Cardiac fibroblast (primary cell): ENCODE measurements at places on chromosomes 1 and 21.

DNA sequence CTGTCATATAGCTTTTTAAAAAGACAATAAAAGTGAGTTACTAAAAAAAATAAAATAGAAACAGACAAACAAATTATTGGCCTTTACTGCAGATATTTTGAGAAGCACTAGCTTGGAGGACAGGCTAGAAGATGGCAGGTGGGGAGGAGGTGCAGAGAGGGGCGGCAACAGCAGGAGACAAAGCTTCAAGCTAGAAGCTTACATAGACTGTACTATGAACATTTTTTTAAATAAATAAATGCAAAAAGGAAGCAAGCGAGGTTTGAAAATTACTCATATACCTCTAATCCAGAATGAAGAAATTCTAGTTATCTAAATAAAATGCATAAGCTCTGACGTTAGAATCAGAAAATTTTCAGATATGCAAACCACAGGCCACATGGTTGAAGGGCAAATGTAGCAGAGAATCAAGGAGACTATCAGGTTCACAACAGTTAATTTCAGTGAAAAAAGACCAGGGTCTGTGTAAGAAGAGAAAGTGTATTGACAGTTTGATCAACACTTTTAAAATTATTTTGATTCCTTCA lies 54.9 kb downstream of the NRIP1 start:
- peak; percentile 79 for DNase-seq

GRCh38 chr1:1406101-1406820 lies 832 bp downstream of the MRPL20 start:
- DNase-seq: no peak

GRCh38 chr1:109644670-109645069 lies 11.2 kb upstream of the GSTM4 start:
- DNase-seq: no peak

GRCh38 chr1:162145966-162146696 lies 76.6 kb downstream of the NOS1AP start:
- DNase-seq: no peak

DNA sequence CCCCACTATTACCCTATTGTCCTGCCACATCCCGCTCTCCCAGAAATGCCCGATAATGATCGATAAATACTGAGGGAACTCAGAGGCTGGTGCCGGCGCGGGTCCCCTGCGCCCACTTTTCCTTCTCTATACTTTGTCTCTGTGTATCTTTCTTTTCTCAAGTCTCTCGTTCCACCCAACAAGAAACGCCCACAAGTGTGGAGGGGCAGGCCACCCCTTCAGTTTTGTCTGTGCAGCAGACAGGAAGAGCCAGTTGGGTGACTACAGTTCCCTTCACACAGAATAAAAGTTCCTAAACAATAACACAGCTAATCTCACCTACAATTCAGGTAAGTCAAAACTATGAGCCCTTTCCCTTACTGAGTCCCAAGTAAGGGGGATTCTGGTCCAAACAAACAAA lies 423.7 kb downstream of the SMYD3 start:
- no peak for DNase-seq

DNA sequence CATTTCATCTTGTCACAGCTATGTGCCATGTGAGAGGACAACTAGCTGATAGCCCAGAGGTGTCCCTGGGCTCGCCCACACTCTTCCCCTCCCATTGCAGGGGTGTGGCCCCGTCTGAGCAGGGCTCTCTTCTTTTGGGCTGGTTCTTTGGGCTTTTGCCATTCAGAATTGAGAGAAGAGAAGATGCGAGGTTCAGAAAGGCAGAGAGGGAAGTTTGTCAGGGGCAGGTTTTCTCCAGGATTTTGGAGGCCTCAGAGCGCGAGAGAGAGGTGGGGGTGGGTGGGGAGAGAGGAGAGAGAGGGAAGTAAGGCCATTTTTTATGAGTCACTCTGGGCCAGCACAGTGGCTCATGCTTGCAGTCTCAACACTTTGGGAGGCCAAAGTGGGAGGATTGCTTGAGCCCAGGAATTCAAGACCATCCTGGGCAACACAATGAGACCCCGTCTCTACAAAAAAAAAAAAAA lies 5.2 kb downstream of the IFI6 start:
- DNase-seq: no peak

DNA sequence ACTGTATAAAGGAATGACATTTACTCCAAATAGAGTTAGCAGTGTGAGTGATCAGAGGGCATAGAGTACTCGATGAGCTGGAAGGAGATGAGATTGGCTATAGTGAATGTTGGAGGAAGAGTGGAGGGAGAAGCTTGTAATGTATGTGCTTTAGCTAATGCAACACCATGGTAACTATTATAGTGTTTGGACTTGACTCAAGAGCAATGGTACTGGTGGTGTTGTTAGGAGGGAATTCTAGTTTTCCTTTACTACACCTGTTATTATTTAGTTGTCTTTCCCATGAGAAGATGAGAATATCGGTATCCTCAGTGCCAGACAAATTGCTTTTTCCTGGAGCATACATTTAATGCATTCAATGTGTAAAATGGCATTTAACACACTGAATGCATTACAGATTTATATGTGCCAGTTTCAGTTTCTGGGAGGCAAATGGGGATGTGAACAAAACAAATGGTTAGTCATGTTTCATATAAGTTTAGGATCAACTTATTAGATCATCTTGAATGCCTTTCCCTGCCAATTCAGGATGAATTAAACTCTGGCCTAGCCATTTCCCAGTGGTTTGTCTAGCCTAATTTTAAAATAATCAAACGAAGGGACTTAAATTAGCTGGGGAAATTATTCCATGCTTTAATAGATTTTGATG lies 291.1 kb upstream of the ADAMTS5 start:
- no peak for DNase-seq

- DNase-seq: no peak
Observed at GRCh38 chr1:7609311-7609994, 161.6 kb upstream of the VAMP3 start.

- DNase-seq: peak; percentile 34
Observed at GRCh38 chr1:164842870-164843269, 283.9 kb downstream of the PBX1 start.

GRCh38 chr1:9065213-9065751 lies 4.2 kb downstream of the SLC2A5 start:
- no peak for DNase-seq

DNA sequence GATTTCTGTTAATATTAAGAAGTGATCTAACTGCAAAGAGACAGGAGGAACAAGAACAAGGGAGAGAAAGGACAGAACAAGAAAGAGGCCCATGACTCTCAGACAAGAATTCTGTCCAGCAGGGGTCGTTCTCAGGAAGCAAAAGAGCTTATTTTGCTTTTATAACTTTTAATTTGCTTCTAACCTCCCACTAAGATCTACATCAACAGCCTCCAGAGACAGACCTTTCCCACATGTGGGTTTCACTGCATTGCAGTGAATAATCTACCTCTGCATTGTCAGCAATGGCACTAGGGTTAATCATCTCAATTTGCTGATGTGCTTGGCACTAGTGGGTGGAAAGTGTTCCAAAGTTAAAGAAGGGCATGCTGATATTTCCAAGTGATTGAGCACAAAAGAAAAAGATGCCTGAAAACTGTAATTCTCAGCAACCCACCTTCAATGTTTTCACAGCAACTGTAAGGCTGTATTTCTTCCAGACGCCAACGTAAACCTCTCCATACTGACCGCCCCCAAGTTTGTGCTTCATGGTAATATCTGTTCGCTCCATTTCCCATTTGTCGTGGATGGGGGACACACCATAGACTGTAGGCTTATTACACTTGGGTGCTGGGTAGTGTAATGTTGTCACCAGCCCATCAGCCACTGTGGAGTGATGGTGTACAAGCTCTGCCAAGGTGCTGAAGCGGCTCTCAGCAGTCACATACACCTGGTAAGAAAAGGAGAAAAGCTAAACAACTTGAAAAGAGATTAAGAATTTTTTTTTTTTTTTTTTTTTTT lies 39.5 kb downstream of the TOR3A start:
- peak; percentile 76 for DNase-seq

GRCh38 chr1:44260792-44261170 lies 47.5 kb downstream of the DMAP1 start:
- DNase-seq: no peak

- DNase-seq: no peak
Observed at GRCh38 chr1:150775276-150775675, 9.7 kb upstream of the CTSS start.

DNA sequence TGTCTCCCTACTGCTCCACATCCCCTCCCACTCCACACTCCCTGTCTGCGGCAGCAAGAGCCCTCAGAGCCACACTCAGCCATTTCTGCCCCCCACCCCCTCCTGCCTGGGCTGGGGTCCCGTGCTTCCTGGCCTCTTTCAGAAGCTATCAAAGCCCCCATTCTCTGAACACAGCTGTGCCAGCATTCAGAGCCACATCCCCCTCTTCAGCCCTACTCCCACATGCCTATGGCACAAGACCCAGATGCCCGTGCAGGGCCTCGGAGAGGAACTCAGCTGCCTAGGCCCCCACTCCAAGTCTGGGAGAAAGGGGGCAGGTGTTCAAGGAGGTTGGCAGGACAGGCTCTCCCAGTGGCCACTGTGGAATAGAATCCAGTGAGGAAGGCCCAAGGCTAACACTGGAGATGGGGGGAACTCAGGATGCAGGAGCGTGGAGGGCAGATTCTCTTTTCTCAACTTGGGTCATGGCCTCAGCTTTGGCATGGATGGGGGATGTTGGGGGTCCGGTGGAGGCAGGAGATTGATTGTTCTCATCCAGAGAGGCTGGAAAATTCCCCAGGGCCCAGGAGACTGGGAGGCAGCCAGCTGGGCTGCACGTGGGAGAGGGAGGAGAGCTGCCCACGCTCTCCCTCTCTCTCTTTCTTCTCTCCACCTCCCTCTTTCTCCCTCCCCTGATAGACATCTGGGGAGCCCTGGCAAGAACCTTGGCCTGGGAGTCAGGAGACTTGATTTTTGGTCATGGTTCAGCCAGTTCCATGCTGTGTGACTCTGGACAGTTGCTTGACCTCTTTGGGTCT lies 3.5 kb upstream of the BCAN start:
- no peak for DNase-seq

DNA sequence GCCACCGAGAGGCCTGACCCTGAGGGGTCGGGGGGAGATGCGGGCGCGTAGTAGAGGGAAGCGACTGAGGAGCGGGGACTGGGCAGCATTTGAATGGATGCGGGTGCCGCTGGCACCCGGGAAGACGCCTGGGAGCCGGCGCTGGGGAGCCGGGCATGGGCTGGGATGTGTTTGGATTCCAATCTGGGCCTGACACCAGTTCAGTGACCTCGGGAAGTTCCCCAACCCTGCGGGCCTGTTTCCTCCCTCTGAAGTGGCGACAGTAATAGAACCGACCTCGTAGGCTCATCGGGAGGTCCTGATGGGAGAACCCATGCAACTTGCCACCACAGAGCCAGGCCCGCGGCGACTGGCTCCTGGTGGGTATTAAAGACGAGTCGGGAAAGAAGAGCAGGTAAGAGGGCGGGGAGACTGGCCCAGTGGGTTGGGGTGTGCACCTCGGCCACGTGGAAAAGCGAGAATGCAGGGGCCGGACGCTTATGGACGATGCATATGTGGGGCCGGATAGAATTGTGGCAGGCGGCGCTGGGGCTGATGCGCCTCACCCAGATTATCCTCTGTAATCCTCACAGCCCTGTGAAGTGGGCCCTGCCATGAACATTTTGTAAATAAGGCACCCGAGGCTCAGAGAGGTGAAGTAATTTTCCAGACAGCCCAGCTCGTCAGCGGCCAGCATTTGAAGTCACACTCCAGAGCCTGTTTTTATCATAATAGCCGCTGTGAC lies 105.8 kb downstream of the SLC16A1 start:
- DNase-seq: no peak

- DNase-seq: no peak
Observed at GRCh38 chr1:221690858-221691257, 51.0 kb downstream of the DUSP10 start.

- no peak for DNase-seq
Observed at GRCh38 chr1:30345491-30346130, 377.8 kb downstream of the MATN1 start.

DNA sequence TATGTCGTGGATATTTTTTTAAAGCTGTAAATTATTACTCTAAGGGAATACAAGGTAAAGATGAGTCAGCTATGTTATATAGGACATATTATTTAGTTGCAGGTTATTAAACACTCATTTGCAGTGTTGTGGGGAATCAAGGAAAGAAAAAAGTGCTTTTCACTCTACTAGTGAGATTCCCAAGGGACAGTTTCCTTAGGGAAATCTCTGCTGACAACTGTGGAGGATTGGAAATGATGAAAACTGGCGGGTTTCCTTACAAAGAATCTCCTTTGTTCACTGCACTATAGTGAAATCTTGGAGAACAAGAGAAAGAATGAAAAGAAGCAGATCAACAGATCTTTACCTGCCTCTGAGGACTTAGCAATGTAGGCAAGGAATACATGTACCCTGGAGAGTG lies 24.5 kb upstream of the TRIM45 start:
- DNase-seq: no peak

- DNase-seq: no peak
Observed at GRCh38 chr1:243316366-243316989, 60.6 kb downstream of the SDCCAG8 start.
